ENCODE measurements at places on chromosomes 2 and 18.
A peak's percentile ranks its signal among the peaks of the same experiment; 100 is the strongest.

GRCh38 chr2:42327125-42327524 is 33.9 kb downstream of the COX7A2L start:
- no peak for DNase-seq

- no peak for DNase-seq
These were observed 50.1 kb downstream of the ST3GAL5 start for GRCh38 chr2:85838641-85839040.

- DNase-seq = no peak
These were observed 35.7 kb downstream of the TNFRSF11A start for GRCh38 chr18:62360805-62361204.

- no peak for DNase-seq
These were observed 745.0 kb downstream of the CBLN2 start for GRCh38 chr18:71798986-71799673.

- no peak for DNase-seq
These were observed 76.7 kb downstream of the MRPS9 start for GRCh38 chr2:105114551-105114950.

DNA sequence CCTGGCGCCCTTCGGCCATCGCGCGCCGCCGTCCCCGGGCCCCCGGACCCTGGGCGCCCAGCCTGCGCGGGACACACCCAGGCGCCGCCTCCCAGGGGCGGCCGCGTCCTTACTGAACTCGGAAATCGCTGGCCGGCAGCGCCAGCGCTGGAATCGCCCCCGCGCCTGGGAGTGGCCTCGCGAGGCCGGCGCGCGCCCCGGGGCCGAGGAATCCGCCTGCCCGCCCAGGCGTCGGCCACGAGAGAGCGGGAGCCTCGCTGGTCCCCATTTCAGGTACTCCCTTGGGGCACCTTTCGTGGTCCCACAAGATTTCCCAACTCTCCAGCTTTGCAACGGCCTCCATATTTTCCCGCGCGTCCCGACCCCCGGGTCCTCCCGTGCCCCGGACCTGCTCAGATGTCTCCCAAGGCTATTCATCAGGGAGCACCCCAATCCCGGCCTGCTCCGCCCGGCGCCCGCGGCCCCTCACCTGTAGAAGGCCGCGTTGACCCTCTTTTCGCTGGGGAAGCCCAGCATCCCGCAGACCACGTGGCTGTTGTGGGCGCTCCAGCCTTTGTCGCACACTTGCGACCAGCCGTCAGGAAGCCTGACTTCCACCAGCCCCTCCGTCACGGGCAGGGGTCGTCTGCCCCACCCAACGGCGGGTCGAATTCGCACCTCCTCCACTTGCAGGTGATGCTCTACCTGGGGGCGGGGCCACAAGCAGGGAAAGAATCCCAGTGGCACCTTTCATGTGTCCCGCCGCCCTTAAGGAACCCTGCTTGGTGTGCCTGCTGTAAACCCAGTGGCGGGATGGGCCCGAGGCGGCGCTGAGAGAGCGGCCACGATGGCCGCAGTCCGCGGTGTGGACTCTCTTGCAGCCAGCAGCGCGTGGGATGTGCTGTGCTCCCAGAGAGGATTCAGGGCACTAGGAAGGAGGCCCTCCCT is 4.6 kb downstream of the LOXL3 start:
- DNase-seq = peak; percentile 73

DNA sequence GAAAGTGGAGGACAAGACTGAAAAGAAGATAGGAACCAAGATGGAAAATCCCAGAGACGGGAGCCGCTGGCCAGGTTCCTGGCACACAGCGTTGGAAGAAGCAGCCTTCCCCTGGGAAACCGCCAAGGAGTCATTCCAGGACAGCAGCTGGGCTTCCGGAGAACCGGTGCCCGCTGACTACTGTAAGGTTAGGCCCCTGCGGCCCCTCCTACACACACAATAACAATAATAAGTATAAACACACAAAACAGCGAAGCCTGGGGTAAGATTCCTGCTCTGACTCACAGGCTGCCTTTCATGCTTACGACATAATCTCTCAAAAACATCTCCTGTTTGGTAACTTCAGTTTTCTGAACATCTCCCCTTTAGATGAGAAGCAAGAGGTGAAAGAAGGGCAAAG is 28.1 kb upstream of the MYCN start:
- no peak for DNase-seq

GRCh38 chr2:128455721-128456050 is 137.0 kb upstream of the HS6ST1 start:
- no peak for DNase-seq

GRCh38 chr2:12637754-12638153 is 79.0 kb upstream of the TRIB2 start:
- no peak for DNase-seq

- no peak for DNase-seq
These were observed 262.8 kb upstream of the PARD3B start for GRCh38 chr2:204282525-204282924.

DNA sequence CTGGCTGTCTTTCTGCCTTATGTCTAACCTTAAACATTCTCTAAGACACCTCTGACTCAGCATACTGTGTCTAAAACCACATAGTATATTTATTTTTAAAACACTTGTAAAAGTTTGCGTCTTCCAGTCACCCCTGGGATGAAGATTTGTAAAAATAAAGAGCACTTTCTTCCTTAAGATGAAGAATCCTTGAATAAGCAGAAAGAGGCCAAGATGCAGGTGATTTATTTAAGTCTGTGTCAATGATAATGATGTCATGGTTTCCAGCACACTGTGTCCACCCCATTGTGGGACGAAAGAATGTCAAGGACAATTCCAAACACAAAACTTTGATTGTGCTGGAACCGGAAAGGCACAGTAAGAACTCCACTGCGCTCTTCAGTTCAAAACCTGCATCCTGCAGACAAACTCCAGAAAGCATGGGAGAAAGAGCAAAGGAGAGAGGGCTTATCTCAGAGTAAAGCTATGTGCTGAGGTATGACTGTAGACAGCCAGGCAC is 92.9 kb downstream of the ZEB2 start:
- DNase-seq = no peak

GRCh38 chr18:3153107-3153704 is 66.6 kb downstream of the MYOM1 start:
- DNase-seq = no peak

DNA sequence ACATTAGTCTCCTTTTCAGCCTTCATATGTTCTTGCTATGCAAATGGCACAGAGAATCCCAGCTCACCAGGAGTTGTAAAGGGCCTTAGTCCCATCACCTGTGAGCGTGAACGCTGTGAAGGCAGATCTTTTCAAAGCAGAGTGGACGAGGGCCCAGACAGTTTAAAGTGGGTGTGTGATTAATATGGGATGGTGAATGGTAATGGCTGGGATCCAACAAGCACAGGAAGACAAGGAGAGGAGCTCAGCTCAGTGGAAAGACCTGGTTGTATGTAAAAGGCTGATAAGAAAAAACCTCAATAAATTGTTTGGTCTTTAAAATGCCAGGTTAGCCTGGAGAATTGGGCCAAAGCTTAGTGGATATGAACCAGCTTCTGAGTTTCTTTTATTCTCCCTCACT is 326.2 kb downstream of the NYAP2 start:
- no peak for DNase-seq

DNA sequence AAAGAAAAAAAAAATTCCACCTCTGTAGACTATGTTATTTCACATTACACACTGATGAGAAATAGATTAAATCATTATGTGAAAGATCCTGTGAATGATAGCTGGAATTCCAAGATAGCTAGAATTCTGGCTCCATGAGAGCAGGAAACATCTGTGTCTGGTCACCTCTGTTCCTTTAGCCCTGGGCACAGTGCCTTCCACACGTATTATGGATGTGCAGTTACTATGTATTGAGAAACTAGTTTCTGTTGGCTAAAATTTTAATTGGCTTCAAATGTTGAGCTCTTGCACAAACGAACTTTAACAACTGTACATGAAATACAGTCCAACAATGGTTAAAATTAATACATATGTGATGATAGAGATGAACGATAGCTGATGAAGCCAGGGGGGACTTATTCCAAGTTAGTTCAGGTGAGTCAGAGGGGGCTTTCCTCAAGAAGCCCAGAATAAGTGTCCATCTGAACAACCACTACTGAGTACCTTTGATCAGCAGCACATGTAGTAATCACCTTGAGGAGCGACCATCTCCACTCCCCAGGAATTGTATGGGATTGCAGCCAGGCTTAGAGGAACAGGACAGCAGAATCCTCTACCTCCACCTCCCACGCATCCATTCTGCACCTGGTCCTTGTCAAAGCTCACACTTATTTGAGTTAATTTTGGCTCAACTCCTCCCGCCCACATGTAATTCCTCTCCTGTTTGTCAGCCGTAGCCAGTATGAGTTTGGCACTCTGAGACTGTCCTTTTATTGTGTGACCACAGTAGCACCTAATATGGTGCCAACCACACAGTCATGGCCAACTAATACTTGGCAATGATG is 68.6 kb downstream of the NABP1 start:
- DNase-seq = no peak

- DNase-seq = no peak
These were observed 45.1 kb downstream of the SLC9A2 start for GRCh38 chr2:102664471-102664909.

- DNase-seq = no peak
These were observed 63.3 kb upstream of the TMEM182 start for GRCh38 chr2:102698369-102699111.

DNA sequence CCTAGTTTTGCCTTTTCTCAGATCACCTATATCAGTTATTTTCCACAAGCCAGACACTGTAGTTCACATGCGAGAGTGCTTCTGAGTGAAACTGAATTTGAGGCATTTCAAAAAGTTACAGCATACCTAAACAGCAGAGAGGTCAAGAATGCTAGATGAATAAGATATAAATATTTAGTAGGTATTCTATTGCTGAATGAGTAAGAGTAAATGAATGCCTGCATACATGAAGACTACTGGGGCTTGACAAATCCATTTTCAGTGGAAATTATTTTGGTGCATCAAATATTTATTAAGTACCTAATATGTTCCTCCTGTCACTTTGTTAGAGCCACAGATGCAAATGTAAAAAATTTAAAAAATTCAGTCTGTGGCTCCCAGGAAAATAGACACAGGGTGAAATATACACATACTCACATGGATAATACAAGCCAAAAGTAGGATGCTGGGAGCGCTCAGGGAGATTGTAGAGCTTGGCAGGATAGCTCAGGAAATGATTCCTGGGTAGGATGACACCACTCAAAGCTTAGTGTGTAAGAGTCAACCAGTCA is 27.6 kb upstream of the CDC42EP3 start:
- no peak for DNase-seq

DNA sequence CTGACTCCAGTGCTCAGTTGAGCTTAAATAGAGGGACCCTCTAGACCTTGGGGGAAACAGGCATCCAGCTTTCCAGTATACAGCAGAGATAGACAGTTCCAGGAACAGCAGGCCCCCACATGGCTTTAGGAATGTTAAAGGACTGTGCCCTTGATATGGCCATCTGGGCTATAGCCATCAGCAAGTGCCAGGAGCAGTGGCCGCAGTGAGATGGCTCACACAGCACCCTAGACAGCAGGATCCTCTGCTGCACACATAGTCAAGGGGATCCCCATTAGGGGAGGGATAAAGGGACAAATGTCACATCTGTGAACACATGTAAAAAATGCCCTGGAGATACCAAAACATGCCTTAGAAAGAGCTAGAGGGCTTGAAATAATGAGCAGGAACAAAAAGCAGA is 213.4 kb downstream of the PTH2R start:
- no peak for DNase-seq

Data from activated CD8-positive, alpha-beta memory T cell treated with anti-CD3 and anti-CD28 coated beads, Interleukin-2, amount 50 U/mL, for 48 hours (primary cell).